Renal cortex interstitium (tissue), 15 donors: ENCODE measurements at places on chromosomes 5 and 9. TPM values are rescaled to one million over a fixed set of nuclear protein-coding genes. Genes with fewer than 3 reads are reported as not detected.

- DNase-seq = no peak
These were observed 39.6 kb downstream of the RGS3 start for GRCh38 chr9:113503131-113503541.

GRCh38 chr9:77829420-77829819, 181.3 kb upstream of the GNA14 start:
- no peak for DNase-seq

- no peak for DNase-seq
These were observed 44.6 kb downstream of the BARX1 start for GRCh38 chr9:93910598-93910997.

GRCh38 chr5:59152701-59153245, 569.9 kb downstream of the RAB3C start:
- no peak for DNase-seq

Gene SLC6A18
- 3.4 TPM for polyA plus RNA-seq

Gene LVRN
- polyA plus RNA-seq = 2.5 TPM

GRCh38 chr9:127586096-127586495, 26.0 kb upstream of the STXBP1 start:
- no peak for DNase-seq

Gene BTNL8
- 0.79 TPM for polyA plus RNA-seq

- no peak for DNase-seq
These were observed 52.6 kb upstream of the RUFY1 start for GRCh38 chr5:179497636-179498340.

- no peak for DNase-seq
These were observed 245.5 kb upstream of the RPS23 start for GRCh38 chr5:82523633-82524032.

Gene GABRA1
- polyA plus RNA-seq = not detected

DNA sequence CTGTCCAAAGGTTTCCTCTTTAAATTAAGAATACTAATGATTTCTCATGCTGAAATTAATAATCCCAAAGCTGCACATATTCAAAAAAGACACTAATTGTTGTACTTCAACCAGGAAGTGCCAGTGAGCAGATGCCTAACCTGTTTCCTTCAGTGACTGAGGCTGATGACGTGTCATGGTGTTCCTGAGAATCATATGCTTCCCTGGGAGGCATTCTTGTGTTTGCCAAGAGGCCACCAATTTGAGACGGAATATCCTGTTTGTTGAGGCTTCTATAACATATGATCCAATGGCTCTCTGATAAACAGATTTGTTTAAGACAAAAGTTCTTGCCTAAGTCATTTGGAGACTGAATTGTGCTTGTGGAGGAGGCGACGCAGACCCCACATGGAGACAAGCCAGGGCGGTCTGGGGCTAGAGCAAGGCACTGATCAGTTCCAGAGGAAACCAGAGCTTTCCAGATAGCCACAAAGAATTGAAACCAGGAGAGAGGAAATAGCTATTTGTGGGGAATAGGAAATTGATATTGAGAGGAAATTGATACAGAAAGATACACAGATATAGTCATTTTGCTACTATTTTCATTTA, 66.4 kb upstream of the ZNF608 start:
- no peak for DNase-seq

Gene SHOC1
- polyA plus RNA-seq = 0.79 TPM

DNA sequence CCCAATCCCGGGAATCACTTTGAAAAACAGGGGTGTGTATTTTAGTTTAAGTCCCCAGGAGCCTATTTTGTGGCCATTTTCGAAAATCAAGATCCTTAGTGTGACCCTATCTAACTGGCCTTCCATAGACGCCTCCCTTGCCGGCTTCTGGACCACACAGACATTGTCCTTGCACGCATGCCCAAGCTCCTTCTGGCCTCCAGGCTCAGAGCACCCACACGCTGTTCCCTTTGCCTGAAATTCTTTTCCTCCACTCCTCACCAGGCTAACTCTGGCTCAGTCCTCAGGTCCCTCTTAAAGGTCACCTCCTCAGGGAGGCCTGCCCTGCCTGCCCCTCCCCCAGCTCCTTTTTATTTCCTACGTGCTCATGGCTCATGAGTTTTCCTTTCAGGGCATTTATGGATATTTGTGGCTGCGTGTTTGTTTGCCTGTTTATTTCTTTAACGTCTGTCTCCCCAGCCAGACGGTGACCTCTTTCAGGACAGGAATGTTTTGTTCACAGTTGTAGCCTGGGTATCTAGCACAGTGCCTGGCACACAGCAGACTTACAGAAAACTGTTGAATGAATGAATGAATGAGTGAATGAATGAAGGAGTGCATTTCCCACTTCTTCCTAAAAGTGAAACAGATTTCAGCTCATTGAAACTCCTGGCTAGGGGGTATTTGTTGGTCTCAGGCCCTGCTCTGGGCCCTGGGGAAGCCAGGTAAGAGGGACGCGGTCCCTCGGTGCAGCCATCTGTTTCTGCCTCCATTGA, 79.1 kb upstream of the IER5L start:
- no peak for DNase-seq

GRCh38 chr9:131667576-131667975, 72.3 kb downstream of the RAPGEF1 start:
- DNase-seq = no peak

Gene SLC23A1
- polyA plus RNA-seq = 21.7 TPM

DNA sequence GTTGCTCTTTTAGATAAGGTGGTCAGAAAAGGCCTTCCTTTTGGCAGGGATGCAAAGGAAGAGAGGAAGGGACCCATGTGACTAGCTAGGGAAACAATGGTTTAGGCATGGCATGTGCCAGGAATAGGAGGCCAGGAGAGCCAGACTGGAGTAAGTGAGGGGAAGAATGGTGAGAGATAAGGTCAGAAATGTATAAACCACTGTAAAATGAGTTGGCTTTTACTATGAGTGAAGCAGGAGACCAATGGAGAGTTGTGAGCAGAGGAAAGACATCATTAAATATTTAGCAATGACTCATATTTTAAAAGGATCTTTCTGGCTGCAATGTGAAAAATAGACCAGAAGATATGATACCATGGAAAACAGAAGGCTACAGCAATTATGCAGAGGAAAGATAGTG, 50.9 kb downstream of the AP3B1 start:
- DNase-seq = no peak

DNA sequence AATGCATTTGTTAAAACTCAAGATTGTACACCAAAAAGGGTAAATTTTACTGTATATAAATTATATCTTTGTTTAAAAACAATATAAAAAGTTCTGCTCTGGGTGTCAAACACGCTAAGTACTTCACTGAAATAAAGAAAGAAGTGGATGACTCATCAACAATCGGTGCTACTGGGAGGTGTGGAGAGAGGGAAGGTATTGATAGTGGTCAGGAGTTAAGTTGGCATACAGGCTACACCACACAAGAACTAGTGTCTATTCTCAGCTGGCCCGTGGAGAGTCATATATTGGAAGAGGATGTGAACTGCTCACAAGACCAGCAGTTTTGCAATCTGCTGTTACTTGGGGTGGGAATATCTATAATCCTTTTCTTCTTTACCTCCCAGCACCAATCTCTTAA, 145.7 kb upstream of the TRPC7 start:
- DNase-seq = no peak

GRCh38 chr5:2155556-2155955, 272.8 kb upstream of the IRX4 start:
- DNase-seq = no peak

Gene SMIM33
- 0.06 TPM for polyA plus RNA-seq

- no peak for DNase-seq
These were observed 50.6 kb downstream of the NREP start for GRCh38 chr5:111706345-111706744.

- peak; percentile 32 for DNase-seq
These were observed 68.1 kb downstream of the UBE2R2 start for GRCh38 chr9:33884856-33885701.

GRCh38 chr5:123940416-123940815, 428.4 kb downstream of the CSNK1G3 start:
- no peak for DNase-seq
